ENCODE measurements at places on chromosomes 1 and 21.

DNA sequence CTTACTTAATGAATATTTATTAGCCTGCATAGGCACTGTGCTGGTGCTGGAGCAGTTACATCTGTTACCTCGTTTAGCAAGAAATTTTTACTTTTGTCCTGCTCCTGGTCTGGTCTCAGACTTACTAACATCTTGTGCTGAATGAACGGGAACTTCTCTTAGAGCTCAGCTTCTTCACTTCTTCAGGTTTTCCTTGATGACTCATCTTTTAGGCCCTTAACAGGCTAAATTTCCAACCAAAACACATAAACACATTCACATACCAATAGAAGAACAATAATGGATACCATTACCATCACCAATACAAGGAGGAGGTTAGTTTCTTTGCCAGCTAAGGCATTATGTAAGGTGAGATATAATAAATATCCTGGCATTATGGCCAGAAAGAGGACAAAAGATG is 68.9 kb downstream of the IFI44 start:
- no peak for DNase-seq

DNA sequence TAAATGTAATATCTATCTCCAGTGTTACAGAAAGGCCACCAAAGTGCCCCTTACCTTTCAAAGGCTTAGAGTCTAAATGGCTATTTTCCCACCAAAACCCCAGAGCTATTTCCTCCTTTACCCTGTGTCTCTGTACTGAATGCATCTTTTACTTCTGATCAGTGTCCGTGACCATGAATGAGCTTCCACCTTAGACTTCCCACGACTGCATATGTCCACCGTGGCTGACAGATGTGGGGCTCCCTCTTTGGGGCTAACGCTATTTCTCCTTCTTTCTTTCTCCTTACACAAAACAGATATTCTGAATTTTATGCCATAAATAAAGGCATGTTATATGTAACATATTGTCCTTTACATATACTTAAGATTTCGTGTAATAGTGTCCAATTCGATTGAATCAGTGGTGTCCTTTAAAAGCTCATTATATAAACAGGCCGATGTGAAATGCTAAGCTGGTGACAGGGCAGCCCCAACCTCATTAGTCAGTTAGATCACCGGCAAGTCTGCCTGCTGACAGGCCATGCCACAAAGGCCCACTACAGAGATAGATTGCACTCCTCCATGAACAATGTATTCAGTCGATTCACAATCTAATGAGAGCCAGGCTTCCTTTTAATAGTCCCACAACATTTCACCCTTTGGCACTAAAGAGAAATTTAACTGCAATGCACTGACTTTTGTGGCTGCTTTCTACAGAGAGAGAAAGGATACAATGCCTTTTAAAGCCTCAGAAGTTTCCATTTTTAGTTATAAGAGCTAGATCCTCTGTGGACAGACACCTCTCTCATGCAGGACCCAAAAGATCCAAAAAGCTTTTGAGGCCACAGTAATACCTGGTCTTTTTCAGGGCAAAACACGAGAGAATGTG is 297.9 kb downstream of the PCP4 start:
- DNase-seq, result no peak

DNA sequence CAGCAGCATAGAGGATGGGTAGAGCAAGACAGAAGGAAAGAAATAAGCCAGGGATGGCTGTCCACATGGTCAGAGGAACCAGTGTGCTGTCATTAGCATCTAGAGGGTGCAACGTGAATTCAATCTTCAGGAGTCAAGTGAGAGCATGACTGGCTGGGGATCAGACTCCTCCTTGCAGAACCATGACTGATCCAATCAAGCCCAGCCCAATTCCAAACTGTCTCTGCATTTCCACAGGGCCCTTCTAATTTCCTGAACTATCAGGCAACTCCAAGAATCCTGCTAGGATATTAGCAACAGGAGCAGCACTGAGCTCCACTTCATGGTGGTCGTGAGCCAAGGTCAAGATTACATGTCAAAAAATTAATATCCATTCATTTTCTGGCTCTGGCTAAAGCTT is 166.8 kb upstream of the CAMK1G start:
- no peak for DNase-seq

- DNase-seq, result no peak
These were observed 975.7 kb upstream of the ADGRL2 start for GRCh38 chr1:80825067-80825466.

- DNase-seq, result no peak
These were observed 1.8 kb downstream of the SWT1 start for GRCh38 chr1:185158800-185159199.

DNA sequence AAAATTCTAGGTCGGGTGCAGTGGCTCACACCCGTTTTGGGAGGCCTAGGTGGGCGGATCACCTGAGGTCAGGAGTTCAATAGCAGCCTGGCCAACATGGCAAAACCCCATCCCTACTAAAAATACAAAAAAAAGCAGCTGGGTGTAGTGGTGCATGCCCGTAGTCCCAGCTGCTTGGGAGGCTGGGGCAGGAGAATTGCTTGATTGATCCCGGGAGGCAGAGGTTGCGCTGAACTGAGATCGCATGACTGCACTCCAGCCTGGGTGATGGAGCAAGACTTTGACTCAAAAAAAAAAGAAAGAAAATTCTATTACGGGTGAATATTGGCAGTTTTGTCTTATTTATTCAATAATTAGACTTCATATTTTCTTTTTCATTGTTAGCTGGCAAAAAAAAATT is 62.1 kb downstream of the SNX7 start:
- no peak for DNase-seq

DNA sequence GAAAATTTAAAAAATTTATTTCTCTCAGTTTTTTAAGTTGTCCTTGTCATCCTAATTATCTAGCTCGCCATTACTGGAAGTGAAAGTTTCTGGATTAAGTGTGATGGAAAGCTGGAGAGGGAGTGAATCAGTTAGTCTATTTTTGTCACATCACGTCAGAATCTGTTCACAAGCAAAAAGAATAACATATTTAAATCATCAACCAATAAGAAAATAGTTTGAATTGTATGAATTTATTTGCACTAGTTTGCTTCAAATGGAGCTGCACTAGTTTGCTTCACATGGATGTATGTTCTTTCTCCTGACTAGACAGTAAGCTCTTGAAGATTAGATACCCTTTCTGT is 22.8 kb downstream of the PHC2 start:
- DNase-seq, result no peak

- no peak for DNase-seq
These were observed 4.9 kb upstream of the KIF14 start for GRCh38 chr1:200625381-200625824.

DNA sequence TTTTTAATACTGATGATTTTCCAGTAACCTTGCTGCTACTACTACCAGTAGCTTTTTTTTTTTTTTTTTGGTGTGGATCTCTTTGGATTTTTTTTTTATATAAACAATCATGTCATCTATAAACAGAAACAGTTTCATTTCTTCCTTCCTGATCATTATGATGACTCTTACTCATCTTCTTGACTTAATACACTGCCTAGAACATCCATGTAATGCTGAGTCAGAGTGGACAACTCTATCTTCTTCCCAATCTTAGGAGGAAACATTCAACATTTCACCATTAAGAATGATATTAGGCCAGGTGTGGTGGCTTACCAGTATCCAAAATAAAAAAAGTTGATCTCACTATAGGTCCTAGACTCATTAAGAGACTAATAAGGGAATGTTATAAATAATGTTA is 69.1 kb downstream of the RUSC1 start:
- DNase-seq, result no peak

DNA sequence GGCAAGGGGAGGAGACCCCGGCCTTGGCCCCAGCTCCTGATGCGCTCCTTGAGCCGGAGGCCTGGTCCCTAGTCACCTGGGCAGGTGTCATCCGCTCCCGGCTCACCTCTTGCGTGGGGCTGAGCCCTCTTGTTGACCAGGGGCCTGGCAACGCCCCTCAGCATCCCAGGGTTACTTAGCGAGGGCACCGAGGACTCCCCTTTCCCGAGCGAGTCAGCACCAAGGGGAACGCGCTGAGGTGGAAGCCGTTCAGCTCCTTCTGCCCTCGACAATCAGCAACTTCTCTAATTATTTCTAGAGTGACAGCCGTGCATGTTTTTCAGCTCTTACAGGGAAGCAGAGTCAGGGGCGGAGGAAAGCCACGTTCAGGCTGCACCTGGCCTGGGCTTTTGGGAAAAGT is 522 bp downstream of the SLC45A1 start:
- DNase-seq, result no peak
